SHP77 (cell line): ENCODE measurements at places on chromosomes 1 and 21.

DNA sequence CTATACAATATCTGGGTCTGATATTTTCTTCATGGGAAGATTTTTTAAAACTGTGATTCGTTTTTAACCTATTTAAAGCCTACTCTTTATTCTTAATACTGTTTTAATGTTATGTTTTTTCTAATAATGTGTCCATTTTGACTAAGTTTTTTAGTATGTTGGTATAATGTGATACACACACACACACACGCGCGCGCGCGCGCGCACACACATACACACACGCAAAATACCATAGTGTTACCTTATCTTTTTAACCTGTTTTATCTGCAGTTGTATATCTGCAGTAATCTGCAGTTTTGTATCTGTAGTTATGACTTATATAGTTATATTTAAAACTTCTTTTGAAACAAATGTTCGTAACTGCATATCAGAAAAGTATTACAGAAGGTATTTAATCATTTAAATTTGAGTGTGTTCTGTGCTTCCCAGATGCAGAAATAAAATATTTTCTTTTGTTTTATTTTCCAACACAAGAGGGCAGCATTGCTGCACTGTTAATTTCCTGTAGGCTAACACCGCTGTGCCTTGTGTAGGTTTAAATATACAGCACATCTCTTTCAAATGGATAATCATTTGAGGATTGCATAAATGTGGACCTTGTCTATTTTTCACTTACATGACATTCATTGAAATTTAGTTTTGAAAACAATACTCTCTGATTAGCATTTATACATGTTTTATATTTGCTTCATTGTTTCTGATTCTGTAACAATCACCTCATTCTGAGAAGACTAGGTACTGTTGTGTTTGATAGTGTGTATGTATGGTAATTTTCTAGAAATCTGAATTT lies 166.1 kb downstream of the PDE4B start:
- DNase-seq, result peak; percentile 40

DNA sequence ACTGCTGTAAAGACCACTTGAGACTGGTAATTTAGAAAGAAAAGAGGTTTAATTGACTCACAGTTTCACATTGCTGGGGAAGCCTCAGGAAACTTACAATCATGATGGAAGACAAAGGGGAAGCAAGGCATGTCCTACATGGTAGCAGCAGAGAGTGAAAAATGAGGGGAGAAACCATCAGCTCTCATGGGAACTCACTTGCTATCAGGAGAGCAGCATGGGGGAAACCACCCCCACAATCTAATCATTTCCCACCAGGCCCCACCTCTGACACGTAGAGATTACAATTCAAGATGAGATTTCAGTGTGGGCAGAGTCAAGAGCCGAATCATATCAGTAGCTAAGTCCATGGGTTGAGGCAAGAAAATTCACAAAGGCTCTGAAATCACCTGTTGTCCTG lies 23.8 kb upstream of the LYPD8 start:
- no peak for DNase-seq

- DNase-seq, result peak; percentile 44
These were observed 111.1 kb downstream of the NAV1 start for GRCh38 chr1:201649761-201650622.

GRCh38 chr1:212899845-212900244 lies 41.8 kb downstream of the FLVCR1 start:
- DNase-seq, result no peak

DNA sequence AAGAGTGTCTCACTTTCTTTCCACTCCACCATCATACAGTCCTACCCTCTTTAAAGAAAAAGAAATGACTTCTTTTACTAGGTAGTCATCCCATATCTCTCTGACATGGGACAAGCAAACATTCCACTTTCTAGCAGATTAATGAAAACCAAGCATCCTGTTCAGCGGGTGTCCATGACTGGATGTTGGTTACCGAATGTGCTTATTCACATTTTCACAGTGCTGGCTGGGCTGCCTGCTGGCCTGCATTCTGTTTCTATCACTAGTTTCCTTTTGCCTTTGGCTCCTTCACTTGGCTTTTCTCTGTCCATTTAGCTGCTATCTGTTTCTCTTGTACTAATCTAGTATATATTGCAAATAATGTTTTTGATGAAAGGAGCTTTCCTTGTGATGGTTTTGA lies 598.4 kb downstream of the RWDD3 start:
- DNase-seq, result no peak

DNA sequence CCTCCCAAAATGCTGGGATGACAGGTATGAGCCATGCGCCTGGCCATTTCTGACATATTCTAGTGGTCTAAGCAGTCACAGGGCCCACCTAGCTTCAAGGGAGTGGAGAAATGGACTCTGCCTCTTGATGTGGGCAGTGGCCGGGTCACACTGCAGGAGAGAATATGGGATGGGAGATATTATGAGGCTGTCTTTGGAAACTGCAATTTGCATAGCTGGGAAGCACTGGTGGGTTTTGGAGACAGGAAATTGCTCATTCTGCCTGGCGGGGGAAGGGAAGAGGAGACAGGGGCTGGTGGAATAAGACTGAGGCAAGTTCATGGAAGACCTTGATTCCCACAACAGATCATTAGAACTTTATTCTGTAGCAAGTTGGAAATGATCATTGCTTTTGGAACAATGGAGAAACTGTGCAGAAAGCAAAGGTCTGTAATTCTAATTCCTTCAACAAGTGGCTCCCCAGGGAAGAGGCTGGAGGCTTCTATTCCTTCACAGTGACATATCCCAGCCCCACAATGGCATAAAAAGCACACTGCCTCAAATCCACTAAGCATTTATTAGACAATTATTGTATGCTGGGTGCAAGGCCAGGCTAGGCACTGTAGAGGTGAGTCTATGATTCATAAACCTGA lies 10.5 kb downstream of the NCMAP start:
- DNase-seq, result no peak

DNA sequence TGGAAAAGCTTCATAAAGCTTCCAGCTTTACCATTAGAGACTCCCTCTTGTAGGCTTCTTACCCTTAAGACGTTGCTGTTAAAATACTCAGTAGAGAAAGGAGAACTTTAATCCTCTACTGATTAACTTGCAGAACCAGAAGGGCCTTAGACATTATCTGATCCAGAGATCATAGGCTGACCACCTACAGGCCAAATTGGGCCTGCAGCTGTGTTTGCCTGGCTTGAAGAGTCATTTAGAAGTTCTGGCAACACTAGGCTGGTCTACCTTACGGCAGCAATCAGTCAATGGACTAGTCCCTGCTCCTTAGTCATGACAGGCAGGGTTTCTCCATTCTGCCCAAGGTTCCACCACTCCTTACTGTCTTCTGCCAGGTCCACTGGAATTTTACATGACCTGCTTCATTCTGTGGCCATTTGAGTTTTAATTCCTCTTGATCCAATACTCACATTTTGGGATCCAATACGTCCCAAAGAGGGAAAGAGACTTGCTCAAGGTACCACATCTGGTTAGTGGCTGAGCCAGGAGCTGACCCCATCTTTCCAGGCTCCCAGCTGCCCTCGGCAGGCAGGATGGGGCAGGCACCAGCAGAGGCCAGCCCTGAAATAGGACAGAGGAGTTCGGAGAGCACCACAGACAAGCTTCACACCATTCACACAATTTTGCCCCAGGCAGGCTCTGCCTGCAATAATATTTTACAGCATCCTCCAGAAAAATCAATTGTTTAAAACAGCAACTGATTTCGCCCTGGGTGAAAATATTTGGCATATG lies 96.8 kb downstream of the TNR start:
- no peak for DNase-seq

DNA sequence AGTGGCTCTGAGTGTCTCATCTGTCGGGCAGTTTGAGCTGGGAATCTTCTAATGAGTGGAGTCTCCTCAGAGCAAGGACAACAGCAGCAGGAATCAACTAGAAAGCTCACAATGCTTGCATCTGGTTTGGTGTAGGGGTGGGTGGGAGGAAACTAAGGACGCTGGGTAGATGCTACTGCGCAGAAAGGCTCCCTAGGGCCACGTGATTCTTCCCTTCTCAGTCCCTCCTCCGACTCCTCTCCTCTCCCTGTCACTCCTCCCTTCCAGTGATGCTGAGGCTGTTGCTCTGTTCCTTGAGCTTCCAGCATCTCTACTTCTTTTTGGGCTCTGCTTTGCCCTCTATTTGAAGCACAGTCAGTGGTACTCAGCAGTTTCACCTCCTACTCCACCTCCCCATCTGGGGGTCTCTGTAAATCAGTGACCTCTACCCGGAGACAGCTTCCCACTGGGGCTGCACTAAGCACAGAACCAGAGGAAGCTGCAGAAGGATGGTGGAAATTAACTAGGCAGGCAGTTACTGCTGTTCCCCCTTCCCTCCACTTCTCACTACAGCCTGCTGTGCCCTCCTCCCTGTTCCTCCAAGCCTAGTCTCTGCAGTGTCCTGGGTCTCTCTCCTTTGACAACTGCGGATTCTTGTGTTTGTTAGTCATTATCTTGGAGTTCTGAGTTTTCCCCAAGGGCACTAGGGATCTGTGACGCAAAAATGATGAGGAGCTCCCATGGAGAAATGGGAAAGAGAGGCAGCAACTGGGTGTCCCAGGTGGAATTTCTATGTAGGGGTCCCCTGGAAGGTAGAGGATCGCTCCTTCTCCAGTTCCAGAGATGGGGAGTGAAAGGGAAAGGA lies 5.8 kb downstream of the LINGO4 start:
- DNase-seq, result no peak

DNA sequence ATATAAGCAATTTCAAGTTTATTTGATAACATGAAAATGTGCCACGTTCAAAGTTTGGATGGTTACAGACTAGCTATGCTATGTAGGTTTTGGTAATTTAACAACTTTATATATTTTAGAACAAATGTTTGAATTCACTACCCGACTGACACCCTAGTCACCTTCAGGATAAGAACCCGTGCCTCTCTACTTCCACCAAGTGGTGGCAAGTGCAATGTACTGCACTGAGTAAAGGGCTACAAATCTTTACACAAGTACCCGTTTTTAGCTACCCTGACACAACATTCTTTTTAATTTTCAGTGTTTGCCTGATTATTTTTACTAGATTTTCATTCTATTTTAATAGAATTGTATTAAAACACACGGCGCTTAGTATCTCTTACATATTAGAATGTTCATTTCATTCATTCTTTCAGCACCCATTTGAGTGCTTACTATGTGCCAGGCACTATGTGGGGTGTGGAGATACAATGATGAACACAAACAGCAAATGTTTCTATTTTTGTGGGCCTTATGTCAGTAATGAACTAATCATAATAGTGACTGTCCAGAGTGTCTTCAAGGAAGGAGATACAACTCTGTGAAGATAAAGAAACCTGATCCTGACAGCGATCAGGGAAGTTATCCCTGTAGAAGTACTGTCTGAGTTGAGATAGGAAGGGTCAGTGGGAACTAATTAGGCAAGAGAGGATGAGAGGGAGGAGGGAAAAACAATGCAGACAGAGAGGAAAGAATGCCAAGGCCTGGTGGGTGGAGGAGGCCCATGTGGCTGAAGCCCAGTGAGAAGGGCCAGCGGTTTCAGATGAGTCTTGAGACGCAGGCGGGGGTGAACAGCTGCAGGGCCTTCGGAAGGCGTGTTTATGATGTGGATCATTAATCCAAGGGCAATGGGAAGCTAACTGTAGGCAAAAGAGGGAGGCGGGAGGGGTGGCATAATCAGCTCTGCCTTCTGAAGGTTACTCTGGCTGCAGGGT lies 3.8 kb downstream of the LCA5L start:
- peak; percentile 33 for DNase-seq

- no peak for DNase-seq
These were observed 55.2 kb upstream of the ARTN start for GRCh38 chr1:43878440-43878839.

DNA sequence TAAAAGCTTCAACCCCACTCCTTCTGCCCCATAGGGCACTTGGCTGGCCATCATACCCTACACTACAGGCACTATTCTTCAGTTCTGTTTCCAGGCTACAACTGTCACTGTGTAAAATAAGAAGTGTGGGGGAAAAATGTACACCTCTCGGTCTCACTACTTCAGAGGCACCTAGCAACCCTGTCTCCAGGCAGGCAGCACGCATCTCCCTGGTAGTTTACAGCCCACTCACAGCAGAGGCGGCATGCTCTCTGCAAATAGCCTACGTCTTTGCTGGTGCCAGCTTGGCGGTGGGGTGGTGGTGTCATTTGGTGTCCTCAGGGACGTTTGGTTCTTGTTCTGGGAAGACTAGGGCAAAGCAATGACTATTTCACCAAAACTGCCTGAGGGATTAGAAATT lies 48.2 kb upstream of the BTG3 start:
- DNase-seq, result no peak

- no peak for DNase-seq
These were observed 30.9 kb downstream of the KCNT2 start for GRCh38 chr1:196577386-196577785.

DNA sequence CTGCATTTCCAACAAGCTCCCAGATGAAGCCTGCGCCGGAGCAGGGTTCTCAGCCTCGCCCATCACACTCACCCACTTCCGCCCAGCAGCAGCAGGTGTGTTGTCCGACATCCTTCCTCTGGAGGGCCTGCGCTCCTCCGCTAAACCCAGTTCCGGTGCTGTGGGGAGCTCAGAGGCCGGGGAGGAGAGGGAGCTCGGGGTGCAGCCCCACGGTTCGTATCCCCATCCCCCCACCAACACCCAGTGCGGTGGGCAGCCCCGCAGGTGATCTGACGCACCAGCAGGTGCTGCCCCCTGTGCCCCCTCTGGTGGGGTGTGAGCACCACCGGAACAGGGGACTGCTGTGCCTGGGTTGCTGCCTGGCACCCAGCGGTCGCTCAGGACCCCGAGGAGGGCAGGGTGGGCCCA lies 3.4 kb upstream of the PEX10 start:
- DNase-seq, result peak; percentile 42
